ENCODE measurements at places on chromosomes 6 and 20. TPM values are rescaled to one million over a fixed set of nuclear protein-coding genes. Genes with fewer than 3 reads are reported as not detected.

Gene NCOA3
- 21.4 TPM for total RNA-seq

GRCh38 chr6:78199044-78199443 is 546.2 kb downstream of the MEI4 start:
- DNase-seq: no peak

DNA sequence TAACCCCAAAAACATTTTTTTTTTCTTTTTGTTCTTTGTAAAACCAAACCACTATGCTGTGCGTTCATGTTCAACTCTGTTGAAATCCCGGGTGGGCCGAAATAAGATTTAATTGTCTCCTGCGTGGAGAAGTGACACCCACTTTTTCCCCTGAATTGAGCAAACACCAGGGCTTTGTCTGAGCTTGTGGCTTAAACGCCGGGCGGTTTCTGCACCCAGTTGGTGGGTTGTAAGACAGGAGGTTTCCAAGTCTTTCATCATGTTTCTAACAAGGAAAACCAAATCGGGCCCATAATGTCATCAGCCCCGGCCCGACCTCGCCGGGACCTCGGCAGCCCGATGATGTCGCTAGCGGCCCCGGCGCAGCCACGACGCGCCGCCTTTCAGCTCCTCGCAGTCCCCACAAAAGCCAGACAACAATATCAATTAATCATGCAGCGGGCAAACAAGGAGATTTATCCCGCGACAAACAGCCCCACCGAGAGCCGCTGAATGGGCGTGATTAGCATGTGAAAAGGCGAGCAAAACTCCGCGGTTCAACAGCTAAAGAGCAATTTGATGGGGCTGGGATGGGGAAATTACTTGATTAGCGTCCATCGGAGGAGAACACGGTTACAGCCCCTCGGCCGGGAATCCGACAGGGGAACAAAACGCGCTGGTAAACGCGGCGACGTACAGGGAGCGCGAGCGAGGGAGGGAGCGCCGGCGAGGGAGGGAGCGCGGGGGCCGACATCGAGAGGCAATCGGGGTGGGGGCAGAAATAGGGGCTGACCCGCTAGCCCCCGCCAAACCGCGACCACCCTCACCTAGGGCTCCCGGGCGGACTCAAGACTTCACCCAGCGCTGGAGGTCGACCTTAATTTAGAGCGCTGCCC is 5.3 kb downstream of the LINC00237 start:
- no peak for DNase-seq

- peak; percentile 37 for DNase-seq
Observed at GRCh38 chr6:15254070-15254975, 8.5 kb downstream of the JARID2 start.

Gene SLC12A5
- 0.44 TPM for total RNA-seq

GRCh38 chr6:53703047-53703446 is 37.5 kb upstream of the KLHL31 start:
- no peak for DNase-seq

- DNase-seq: no peak
Observed at GRCh38 chr20:4439461-4439860, 282.2 kb upstream of the PRND start.

DNA sequence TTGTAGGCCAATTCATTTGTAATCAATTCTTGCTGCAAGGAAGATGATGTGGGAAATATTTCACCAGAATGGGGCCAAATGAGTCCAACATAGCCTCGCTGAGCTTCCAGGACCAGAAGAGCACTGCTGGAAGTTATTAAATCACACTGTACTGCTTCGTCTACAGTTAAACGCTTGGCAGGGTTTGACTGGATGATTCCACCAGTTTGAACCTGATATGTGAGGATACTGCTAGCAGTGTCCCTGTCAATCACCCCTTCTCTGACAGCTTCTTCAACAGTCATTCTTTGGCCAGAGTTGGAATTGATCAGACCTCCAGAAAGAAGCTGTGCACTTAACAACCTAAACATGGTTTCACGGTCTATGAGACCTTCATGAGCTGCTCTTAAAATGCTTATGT is 34.4 kb downstream of the DST start:
- no peak for DNase-seq

Gene CUL9
- 11.6 TPM for total RNA-seq

Gene SLC24A3
- under 0.01 TPM for total RNA-seq

- no peak for DNase-seq
Observed at GRCh38 chr6:159557031-159557430, 136.0 kb downstream of the SOD2 start.

- DNase-seq: peak; percentile 39
Observed at GRCh38 chr20:54218470-54218869, 10.6 kb downstream of the PFDN4 start.

DNA sequence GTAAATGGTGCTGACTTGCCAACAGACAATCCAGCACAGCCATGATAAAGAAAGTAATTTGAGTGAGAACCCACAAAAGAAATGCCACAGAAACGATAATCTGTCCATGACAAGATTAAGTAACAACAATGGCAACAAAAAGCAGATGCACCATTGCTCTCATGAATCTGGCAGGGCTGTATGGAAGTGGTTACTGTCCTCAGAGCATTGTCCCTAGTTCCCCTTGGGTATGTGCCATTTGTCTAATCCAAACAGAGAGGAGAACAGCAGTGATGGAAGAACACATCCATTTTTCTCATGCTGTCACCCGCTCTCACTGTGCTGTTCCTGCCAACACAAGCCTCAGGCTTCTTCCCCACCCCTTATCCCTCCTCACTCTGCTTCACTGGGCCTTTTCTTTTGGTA is 65.8 kb downstream of the REV3L start:
- peak; percentile 32 for DNase-seq

GRCh38 chr6:56370561-56371211 is 123.3 kb upstream of the COL21A1 start:
- DNase-seq: peak; percentile 99

- no peak for DNase-seq
Observed at GRCh38 chr20:32251470-32251869, 26.0 kb upstream of the KIF3B start.

Gene RAB32
- total RNA-seq: 74.3 TPM

DNA sequence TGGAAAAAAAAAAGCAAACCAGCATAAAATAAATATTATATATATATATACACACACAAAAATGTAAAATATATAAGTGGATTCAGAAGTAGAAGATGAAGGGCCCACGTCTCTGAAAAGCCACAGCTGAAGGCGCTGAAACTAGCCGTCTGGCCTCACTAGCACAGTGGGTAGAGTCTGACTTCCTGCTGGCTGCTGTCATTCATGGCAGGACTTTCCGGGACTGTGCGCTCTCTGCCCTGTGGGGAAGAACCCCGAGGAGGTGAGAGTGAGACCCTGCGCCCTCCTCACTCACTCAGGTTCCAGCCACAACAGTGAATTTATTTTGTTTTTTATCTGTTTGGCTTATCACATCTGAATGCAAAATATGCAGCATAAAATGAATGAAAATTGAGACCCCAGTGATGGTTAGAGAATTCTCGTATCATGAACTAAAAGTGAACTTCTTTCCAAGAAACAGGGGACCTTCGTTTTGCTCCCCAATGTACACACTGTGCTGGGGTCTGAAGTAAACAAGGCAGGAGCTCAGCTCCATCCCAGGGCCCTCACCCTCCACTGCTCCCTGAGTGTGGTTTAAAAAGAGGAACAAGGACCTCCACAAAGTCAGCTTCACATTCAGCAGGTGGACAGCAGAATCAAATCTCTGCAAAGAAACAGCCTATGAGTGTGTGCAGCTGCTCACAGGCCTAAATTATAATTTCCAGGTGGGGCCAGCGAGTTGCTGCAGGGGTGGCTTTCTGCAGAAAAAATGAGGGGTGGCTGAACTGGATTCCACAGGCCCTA is 1.3 kb upstream of the RAMACL start:
- peak; percentile 32 for DNase-seq

DNA sequence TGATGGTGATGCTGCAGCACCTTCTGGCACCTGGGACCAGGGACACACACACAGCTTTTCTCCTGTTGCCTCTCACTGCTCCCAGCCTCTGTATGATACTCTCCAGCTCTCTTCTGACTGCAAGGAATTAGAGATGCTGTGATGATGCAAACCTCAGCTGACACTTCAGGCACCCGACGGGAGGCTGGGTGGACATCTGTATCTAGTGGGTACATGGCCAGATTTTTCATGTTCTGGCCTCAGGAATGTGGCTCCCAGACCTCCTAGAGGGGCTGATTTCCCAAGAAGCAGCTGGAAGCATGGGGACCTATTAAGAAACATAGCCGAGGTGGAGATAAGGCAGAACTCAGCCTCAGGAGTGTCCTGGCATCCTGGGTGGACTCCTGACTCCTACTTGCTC is 6.8 kb upstream of the EPB41L1 start:
- no peak for DNase-seq

DNA sequence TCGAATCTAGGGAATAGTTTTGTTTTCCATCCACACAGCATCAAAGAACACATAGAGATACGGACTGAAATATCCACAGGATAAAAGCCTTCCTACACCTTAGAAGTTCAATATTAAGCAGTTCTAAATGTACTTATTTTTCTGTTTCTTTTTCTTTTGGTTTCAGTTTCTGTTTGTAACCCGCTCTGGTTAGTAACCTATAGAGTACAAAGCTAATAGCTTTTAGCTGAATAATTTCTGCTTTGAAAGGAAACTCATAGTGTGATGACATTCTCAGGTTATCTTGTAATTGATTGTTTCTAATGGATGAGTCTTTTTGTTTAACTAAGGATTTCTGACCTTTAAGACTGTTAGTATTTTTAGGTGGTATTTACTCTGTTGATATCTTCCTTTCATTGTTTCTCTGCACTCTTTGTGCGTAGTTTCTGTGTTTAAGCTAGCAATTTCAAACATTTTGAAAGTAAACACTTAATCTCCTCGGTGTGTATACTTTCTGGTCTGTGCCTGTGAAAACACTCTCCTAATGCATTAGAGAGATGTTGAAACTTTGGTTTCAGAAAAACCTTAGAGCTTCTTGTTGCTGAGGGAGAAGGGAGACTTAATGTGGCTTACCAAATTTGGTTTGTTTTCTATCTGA is 385.5 kb downstream of the HDGFL1 start:
- peak; percentile 47 for DNase-seq

Gene UBD
- total RNA-seq: 39.0 TPM

GRCh38 chr6:24903681-24904080 is 32.1 kb downstream of the RIPOR2 start:
- DNase-seq: no peak

DNA sequence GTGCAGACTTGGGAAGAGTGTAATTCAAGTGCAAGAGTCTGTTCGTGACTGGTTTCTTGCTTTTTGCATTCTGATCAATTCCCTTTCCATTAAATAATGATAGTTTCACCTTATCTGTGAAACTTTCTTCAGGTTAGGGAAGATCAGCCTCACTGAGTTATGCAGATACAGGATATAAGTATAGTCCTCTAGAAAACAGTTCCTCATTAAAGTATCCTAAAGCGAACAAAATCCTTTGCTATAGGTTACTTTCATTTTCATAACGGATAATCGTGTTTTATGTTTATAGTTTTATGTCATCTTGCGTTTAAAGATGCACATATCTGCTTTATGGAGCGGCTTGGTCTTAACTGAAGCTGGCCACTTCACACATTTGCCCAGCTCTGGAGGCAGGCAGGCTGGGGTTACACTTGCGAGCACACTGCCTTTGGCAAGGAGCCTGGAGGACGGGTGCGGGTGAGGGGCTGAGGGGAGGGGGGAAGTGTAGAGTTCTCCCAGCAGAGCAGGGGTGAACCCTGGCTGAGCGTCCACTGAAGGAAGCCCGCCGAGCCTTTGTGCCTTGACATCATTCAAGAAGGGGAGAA is 123.5 kb upstream of the IFNGR1 start:
- no peak for DNase-seq

Gene MYB
- total RNA-seq: not detected

- peak; percentile 11 for DNase-seq
Observed at GRCh38 chr6:5261545-5262109, 314 bp downstream of the FARS2 start.

- DNase-seq: no peak
Observed at GRCh38 chr20:17904027-17904426, 64.6 kb downstream of the SNX5 start.

Gene RSPH9
- 0.22 TPM for total RNA-seq

Gene MYT1
- total RNA-seq: not detected

DNA sequence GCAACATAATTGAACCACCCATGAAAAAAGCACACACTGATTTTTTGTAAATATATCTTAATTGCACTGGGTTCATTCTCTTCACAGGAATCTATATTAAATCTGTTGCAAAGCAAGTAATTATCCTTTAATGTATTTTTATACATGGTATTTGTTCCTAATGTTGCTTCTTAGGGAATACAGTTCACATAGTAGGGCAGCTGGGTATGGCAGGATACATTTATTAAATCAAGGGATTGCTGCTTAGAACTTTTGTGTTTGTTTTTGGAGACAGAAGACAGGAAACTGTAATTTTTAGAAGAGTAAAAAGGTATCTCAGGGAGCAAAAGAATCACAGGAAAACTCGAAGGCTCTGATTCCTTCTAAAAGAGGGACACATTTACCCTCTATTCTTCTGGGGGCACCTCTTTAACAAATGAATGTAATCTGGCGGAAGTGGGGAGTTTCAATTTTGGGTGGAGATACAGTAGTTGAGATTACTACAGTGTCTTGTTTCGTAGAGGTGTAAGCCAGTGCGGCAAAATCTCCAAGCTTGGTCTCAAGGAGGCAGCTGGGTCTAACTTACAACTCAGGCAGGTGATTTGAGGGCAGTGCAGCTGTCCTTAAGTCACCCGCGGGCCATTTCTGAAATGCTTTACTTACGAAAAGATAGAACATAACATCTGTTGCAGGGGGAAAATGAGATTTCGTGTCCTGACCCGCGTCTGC is 812 bp upstream of the SMIM13 start:
- DNase-seq: peak; percentile 41

Gene C20orf204
- 6.9 TPM for total RNA-seq

Gene TREM1
- total RNA-seq: not detected

DNA sequence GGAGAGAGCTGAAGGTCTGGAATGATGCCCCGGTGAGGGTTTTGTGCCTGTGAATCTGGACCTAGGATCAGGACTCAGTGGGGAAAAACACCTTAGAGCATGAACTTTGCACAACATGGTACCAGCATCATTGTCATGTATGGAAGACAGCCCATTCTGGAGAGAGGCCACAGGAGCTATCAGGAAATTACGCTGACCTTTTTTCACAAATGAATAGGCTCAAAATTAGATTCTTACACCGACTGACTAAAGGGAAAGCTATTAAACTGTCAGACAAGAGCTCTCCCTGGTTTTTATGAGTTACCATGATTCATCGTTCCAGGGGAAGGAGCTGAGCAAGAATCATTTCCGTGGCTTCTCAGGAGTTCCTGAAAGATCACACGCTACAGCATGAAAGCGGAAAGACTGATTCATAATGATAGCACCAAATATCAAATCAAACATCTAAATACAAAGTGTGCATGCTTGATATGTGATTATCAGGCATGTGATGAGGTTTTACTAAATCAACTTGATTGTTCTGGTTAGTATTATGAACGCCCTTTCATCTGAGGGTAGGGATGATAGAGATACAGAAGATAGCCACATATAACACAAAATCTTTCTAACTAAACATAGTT is 224.9 kb upstream of the SMLR1 start:
- peak; percentile 90 for DNase-seq

Gene ISM1
- total RNA-seq: under 0.01 TPM

DNA sequence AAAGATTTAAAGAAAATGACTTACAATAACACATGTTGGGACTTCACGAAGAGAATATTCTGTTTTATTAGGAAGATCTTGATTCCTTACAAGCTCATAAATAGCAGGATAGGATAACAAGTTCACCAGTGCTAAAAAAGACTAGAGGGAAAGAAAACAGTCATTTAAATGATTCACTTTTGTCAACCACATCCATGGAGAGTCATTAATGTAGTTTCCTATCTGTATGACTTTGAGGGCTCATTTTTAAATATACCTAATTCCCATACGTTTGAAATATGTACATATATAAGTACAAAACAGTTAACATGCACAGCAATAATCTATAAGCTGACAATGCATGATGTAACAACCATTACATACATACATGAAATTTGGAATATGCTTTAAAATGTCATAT is 111.1 kb downstream of the TBC1D32 start:
- DNase-seq: no peak

Gene SLC22A16
- not detected for total RNA-seq

Gene EEF1A2
- total RNA-seq: 14.8 TPM

Measured in lung microvascular endothelial cell (primary cell).